ENCODE measurements at places on chromosomes 5 and 9.

GRCh38 chr9:81776390-81776789 lies 87.0 kb upstream of the TLE1 start:
- DNase-seq: no peak

DNA sequence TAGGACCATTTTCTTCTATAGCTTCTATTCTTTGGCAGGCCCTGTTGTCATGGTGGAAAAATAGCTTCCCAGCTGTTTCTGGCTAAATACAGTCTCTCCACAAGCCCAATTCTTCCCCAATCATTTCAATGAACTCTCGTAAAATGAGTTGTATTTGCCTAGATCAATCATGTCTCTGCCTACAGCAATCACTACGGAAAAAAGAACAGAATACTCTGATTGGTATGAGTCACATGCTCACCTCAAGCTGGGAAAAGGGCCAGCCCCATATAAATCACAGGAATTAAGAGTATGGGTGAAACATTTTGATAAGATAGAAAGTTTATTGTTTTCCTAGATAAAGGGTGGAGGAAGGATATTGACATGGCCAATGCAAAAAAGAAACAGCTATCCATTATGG lies 711.4 kb downstream of the EFNA5 start:
- no peak for DNase-seq

DNA sequence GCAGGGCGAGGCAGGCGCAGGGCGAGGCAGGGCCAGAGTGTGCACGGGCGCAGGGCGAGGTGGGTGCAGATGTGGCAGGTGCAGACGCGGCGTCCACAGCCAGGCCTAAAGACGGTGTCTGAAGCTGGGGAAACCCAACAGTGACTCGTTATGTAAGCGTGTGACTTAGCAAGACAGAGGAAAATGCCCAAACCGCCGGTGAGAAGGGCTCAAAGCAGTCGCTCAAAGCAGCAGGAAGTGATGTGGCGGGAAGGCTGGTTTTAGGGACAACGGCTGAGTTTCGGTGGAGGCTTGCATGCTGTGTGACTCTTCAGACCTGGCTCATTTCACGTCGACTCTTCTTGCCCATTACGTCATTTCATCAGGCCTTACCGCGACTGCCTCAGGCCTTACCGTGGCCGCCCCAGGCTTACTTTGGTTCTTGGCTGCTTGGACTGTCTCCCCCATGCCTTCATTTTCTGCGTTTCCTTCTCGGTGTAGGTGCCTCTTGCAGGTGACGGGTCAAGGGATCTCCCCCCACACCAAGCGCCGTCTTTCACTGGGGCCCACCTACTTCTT lies 50.5 kb upstream of the EXOC3 start:
- DNase-seq: no peak

GRCh38 chr9:87512311-87512710 lies 14.6 kb downstream of the DAPK1 start:
- no peak for DNase-seq

DNA sequence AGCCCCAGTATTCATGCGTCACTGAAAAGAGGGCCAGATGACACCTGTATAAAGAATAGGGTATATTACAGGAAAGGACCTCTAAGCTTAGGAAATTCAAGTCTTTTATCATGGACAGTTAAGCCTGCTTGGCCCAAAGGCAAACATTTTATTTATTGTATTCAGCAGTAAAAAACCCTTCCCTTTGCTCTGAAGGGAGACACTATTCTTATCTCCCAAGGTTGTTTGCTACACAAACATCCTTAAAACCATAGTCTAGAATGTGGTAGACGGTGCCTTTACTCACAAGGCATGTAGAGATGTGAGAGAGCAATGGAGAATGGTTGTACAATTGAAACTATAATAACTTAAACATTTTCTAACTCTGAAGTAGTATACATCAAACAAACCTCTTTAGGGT lies 33.9 kb downstream of the FTMT start:
- DNase-seq: no peak

- DNase-seq: peak; percentile 46
Measured at GRCh38 chr9:1200847-1201251, 150.7 kb downstream of the DMRT2 start.

DNA sequence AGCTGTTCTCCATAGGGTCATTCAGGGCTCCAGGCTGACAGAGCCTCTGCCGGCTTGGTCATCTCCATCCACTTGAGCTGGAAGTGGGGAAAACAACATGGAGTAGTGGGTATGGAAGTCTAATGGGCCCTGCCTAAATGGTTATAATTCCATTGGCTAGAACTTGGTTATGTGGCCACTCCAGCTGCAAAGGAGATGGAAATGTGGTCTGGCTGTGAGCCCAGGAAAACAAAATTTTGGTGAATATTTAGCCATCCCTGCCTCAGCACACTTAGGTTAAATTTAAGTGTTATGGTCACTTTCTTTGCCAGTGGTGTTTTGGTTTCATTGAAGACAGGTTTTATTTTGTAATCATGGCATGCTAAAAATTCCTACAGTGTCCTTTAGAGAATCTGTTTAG lies 112.3 kb downstream of the SMARCA2 start:
- no peak for DNase-seq

DNA sequence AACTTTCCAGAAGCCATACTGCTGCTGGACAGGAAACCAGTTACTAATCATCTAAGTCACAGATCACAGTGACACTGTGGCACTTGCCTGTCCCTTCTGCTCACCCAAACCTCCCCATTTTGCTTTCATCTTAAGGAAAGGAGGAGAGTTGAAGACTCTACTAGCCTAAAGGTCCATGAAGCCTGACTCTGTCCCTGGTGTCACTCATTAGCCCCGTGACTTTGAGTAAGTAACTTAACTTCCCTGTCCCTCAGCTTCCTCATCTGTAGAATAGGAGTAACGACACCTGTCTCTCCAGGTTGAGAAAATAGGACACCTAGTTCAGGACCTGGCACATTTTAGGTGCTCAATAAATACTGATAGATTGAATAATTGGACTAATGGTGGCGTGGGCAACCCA lies 536 bp upstream of the SLC6A7 start:
- no peak for DNase-seq

DNA sequence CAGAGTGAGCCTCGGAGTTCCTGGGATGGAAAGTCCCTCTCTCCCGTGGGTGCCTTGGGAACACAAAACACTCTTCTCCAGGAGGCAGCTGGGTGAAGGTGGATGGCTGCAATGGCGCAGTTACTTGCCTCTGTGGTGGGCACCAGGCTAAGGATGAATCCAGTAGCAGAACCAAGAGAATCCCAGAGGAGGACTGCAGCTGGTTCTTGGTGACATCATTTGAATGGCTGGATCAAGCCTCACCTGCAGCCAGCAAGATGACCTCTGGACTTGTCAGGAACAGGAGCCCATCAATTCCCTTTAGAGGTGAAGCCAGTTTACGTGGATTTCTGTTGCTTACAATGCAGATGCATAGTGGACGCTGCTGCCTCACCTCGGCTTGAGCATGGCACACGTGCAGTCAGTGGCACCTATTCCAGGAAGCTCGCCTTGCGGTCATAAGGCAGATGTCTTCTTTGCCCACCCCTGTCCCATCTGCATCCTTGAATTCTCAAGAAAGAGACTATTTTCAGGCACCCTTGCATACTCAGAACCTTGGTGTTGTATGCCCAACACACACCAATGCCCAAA lies 34.1 kb upstream of the ADAMTS2 start:
- no peak for DNase-seq

- peak; percentile 17 for DNase-seq
Measured at GRCh38 chr5:34564710-34565235, 91.4 kb upstream of the RAI14 start.

- DNase-seq: no peak
Measured at GRCh38 chr9:129656795-129657390, 8.6 kb upstream of the PRRX2 start.

DNA sequence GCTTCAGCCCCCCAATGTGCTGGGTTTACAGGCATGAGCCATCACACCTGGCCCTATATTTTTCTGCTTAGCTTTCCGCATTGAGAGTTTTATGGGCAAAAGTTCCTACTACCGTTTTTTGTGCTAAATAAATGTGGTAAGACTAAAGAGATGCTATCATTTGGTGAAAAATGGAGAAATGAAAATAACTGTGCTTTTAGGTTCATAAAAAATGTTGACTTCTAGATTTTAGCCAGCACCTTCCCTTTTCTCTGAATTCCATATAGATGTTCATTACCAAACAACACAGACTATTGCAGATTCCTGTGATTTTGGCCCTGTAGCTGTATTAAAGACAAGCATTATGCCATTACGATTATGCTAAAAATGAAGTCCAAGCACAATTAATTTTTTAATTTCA lies 72.0 kb upstream of the CTSL start:
- no peak for DNase-seq

GRCh38 chr5:40401284-40402006 lies 278.3 kb upstream of the PTGER4 start:
- no peak for DNase-seq

DNA sequence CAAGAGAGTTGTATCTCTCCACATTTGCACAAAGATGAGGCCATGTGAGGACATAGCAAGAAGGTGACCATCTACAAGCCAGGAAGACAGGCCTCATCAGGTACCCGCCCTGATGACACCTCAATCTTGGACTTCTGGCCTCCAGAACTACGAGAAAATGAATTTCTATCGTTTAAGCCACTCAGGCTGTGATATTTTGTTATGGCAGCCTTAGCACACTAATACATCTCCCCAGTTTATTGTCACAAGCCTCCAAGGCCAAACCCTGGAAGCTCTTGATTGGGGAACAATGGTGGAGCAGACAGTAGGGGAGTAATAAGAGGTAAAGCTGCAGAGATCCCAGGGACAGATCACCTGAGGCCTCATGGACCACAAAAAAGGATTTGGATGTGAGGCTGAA lies 7.7 kb upstream of the P4HA2 start:
- DNase-seq: no peak

DNA sequence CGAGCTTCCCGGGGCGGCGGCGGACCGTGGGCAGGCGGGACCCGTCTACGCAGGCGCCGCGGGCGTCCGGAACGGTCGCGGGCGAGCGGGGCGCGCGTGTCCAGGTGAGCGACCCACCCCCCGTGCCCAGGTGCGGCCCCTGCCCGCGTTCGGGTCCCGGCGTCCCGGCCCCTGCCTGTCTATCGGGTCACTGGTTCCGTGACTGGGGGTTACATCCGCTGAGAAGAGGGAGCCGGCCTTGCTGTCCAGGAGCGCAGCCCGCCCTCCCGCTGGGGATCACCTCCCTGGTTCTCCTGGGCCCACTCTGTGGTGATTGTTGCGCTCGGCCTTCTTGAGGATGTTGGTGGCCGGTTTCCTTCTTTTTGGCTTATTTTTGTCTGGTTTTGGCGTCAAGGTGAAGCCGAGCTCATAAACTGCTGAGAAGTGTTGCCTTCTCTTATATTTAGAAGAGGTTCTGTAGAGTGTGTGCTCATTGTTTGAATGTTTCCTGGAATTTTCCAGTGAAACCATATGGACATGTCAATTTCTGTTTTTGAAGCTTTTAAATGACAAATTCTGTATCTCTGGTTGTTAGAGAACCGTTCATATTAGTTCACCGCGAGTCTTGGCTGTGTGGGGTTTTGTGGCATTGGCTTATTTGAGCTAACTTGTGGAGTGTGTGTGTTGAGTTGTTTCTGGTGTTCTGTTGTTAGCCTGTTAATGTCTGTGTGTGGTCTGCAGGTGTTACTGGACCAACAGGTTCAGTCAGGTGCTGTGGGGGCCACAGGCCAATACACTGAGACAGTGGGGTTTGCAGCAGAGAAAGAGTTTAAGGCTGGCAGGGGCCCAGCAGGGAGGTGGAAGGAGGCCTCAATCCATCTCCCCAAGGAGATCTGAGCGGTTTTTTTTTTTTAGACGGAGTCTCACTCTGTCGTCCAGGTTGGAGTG lies 621 bp downstream of the CEP72 start:
- DNase-seq: no peak

- DNase-seq: no peak
Measured at GRCh38 chr9:123007269-123007668, 26.2 kb upstream of the GPR21 start.

- DNase-seq: no peak
Measured at GRCh38 chr9:137784641-137785513, 92.7 kb upstream of the CACNA1B start.

DNA sequence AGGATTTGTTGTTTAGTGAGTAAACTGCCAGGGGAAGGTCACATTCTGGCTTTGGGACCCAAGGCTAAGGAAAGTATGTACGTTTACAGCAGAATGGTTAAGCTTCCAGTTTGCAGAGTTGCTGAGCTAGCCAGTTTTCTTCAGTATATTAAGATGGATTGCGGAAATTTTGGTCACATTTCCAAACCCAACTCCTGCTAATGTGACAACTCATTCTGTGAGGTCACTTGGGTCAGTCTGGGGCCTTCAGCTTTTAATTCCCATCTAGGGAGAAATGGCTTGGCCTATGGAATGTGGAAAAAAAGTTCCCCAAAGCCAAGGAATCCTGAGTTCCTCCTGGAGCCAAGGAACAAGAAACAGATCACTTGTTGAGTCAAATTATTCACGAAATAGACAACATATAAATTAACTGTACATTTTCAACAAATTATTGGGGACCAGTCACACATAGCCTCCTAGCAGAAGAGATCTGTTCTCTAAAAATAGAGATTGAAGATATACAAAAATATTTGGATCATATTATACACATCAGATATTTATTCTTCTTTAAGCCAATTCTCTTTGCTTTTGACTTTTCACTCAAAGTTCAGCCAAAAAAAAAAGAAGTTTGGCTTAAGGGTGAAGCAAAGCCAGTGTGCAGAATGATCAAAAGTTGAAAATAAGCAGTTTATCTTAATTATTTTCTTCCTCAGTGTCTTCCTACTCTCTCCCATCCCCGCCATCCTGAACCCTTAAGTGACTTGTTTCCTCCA lies 8.8 kb downstream of the KCNV2 start:
- no peak for DNase-seq

DNA sequence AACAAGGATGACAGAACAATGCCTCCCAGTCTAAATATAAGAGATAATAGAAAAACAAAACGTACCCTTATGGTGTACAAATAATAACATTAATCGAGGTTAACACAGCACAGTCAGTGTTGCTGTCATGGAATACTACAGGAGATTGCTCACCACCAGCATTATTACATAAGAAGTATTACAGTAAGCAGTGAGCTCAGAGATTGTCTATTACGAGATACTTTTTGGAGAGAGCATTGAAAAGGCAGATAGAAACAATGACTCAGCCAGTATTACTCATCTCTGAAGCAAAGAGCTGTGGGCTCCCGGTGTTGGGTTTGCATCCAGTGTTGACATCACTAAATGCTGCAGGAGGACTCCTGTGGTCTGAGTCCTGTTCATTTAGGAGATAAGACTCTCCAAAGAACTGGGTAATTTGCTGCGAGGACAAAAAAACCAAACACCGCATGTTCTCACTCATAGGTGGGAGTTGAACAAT lies 191.9 kb upstream of the SEMA6A start:
- DNase-seq: no peak

DNA sequence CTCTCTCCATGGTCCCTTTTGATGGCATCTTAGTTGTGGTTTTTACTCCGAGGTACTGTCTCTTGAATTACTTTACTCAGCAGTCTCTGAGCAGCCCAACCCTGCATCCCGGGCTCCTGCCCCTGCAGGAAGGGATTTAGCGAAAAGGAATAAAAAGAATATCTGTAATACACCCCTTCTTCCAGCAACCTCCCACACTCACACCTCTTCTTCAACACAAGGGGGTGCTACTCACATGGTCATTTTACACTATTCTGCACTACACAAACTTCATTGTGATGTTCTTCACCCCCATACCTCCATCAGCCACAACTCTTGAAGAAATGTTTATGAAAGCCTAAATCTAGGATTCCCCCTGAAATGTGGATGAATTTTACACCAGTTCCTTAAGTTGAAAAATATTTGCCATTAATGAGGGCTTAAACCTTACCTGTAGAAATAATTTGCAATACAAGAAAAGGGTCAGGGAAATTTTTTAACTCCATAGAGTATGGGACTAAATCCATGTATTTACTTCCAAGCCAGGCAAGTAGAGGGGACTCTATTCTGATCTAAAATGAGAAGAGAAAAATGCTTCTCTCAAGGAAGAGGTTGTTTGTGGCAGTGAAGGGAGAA lies 26.0 kb downstream of the TPD52L3 start:
- DNase-seq: no peak

- DNase-seq: peak; percentile 49
Measured at GRCh38 chr5:149824846-149825245, 94.7 kb downstream of the PPARGC1B start.
